ENCODE measurements at places on chromosomes 5 and 9. TPM values are rescaled to one million over a fixed set of nuclear protein-coding genes. Genes with fewer than 3 reads are reported as not detected.
A peak's percentile ranks its signal among the peaks of the same experiment; 100 is the strongest.

DNA sequence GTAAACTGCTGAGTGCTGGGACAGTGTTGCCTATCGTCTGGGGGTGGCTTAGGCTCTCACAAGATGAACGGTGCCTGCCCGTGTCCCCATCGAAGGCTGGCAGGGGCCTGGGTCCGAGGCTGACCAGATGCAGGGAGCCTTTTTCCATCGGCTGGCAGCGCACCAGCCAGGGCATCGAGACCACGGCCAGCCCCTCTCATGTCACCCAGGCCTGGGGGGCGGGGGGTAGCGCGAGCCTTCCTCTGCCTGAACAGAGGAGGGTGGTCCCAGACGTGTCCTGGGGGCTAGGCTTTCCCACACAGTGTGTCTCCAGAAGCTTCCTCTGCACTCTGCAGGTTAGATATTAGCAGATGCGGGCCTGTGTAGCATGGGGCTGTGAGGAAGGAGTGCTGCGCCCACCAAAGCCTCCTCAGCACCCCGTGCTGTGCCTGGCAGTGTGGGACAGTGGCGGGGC is 17.3 kb downstream of the FGD3 start:
- no peaks in the 10 kb centered on the region for H3K27me3 ChIP-seq
- H3K4me1 ChIP-seq = peaks cover 73% of the 10 kb centered on the region
- DNase-seq = no peak
- peak overlapping the region; percentile 100 for H3K27ac ChIP-seq
- H3K36me3 ChIP-seq = peaks cover 46% of the 10 kb centered on the region

GRCh38 chr9:34106110-34106509 is 20.4 kb downstream of the DCAF12 start:
- peaks cover 16% of the 10 kb centered on the region for H3K4me1 ChIP-seq
- H3K36me3 ChIP-seq = peaks cover 46% of the 10 kb centered on the region
- H3K27me3 ChIP-seq = no peaks in the 10 kb centered on the region
- no peak overlapping the region for H3K27ac ChIP-seq

DNA sequence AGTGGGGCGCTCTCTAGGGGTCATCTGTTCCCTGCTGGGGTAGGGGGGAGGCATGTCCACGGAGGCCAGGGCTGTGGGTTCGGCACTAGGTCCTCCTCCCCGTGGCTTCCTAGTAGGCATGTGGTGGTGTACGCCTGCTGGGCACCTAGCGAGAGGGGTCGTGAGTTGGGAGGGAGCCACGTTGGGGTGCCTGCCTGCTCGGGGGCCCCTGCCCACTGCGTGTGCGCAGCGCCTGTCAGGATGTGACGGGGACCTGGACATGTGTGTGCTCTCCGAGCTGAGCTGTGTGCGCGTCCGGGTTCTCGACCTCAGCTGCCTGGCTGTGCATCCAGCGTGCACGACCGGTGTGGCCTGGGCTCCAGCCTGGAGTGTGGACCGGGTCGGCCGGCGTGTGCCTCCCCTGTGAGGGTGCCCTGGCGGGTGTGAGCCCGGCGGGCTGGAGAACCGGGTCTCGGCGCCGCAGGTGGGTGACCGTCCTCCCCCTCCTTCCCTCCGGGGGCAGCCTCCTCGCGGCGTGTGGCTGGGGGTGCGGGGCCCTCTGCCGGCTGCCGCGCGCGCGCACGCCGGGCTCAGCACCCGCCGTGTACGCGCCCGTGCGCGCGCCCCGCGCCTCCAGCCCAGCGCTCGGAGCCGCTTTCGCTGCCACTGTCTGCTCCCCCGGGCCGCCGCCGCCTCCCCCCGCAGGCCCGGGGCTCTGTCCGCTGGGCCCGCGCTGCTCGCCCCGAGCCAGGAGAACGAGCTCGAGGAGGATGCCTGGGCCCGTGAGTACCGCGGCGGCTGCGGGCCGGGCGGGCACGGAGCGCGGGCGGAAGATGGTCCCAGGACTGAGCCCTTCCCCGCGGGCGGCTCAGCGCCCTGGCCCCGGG is at the start of gene PRR7:
Gene PRR7 (plus strand): TSS at position 615 of the 866 bp plus-strand sequence. CDS start 8,254 bp downstream, outside the sequence.
- peaks cover 39% of the 10 kb centered on the region for H3K4me1 ChIP-seq
- H3K27ac ChIP-seq = peak within 1 kb of the TSS; percentile 76
- peaks cover 10% of the 10 kb centered on the region for H3K27me3 ChIP-seq
- H3K36me3 ChIP-seq = peaks cover 2% of the 10 kb centered on the region
- DNase-seq = peak; percentile 79

GRCh38 chr9:88740844-88741243 is 205.9 kb downstream of the NXNL2 start:
- H3K27ac ChIP-seq = no peak overlapping the region
- no peak for DNase-seq
- H3K27me3 ChIP-seq = peaks cover 12% of the 10 kb centered on the region
- no peak overlapping the region for H3K4me3 ChIP-seq
- H3K36me3 ChIP-seq = no peaks in the 10 kb centered on the region

- H3K36me3 ChIP-seq = peaks cover 4% of the 10 kb centered on the region
- peaks cover 4% of the 10 kb centered on the region for H3K4me1 ChIP-seq
Observed at GRCh38 chr5:175709276-175709781, 51.5 kb downstream of the HRH2 start.

GRCh38 chr5:140245341-140245740 is 57.6 kb downstream of the PFDN1 start:
- H3K4me3 ChIP-seq = no peak overlapping the region
- no peaks in the 10 kb centered on the region for H3K27me3 ChIP-seq
- peak overlapping the region; percentile 58 for H3K27ac ChIP-seq

SYK gene
- total RNA-seq = 0.28 TPM

ANXA2R gene
- 32.0 TPM for total RNA-seq

Measured in activated CD8-positive, alpha-beta memory T cell treated with anti-CD3 and anti-CD28 coated beads, Interleukin-2, amount 10 ng/mL, durations not matched to agents 7 days and 5 days (primary cell).